ENCODE measurements at places on chromosomes 5 and 9. TPM values are rescaled to one million over a fixed set of nuclear protein-coding genes. Genes with fewer than 3 reads are reported as not detected.

The PCDHA7 gene
- total RNA-seq: not detected

The PCA3 gene
- total RNA-seq: 0.36 TPM

The LCN6 gene
- not detected for total RNA-seq

The DTWD2 gene
- total RNA-seq: 4.1 TPM

The CATSPER3 gene
- total RNA-seq: 0.31 TPM

The TPPP gene
- 0.24 TPM for total RNA-seq

The TOR1B gene
- total RNA-seq: 30.5 TPM

The MAN1B1 gene
- total RNA-seq: 99.4 TPM

The STK10 gene
- total RNA-seq: 879 TPM

The CCDC180 gene
- 17.8 TPM for total RNA-seq

The NPDC1 gene
- total RNA-seq: 5.6 TPM

The CAMSAP1 gene
- 25.9 TPM for total RNA-seq

The ITGA2 gene
- total RNA-seq: 0.20 TPM

The ADAMTS2 gene
- 0.28 TPM for total RNA-seq

The RUSC2 gene
- 7.9 TPM for total RNA-seq

The PCDHGB3 gene
- total RNA-seq: not detected

The CCNJL gene
- total RNA-seq: 19.9 TPM

The FGFR4 gene
- 0.72 TPM for total RNA-seq

The ZBED3 gene
- 3.2 TPM for total RNA-seq

The TSC1 gene
- 58.0 TPM for total RNA-seq

The DNAH5 gene
- total RNA-seq: not detected

The DDX4 gene
- total RNA-seq: not detected

The CORO2A gene
- total RNA-seq: 3.6 TPM

The SPATA24 gene
- total RNA-seq: 2.9 TPM

The OR1J2 gene
- not detected for total RNA-seq

The ATP10B gene
- not detected for total RNA-seq

The TMEM252 gene
- not detected for total RNA-seq

The MAMDC2 gene
- 0.32 TPM for total RNA-seq

The ATOSB gene
- total RNA-seq: 23.9 TPM

The PCDHA13 gene
- total RNA-seq: not detected

The PCDHGB4 gene
- 0.40 TPM for total RNA-seq

The OLFML2A gene
- total RNA-seq: not detected

The LVRN gene
- 0.77 TPM for total RNA-seq

The NPR2 gene
- total RNA-seq: 2.7 TPM

The SLCO6A1 gene
- total RNA-seq: not detected

The PCDHGA1 gene
- total RNA-seq: not detected

The SLC6A7 gene
- not detected for total RNA-seq

The TUSC1 gene
- 0.18 TPM for total RNA-seq

The CDX1 gene
- not detected for total RNA-seq

The ANGPTL2 gene
- not detected for total RNA-seq

The SGCD gene
- 0.32 TPM for total RNA-seq

The SEMA6A gene
- total RNA-seq: not detected

The ECPAS gene
- total RNA-seq: 70.7 TPM

The ALG2 gene
- total RNA-seq: 23.2 TPM

The MVB12B gene
- 7.8 TPM for total RNA-seq

The C9orf43 gene
- 0.71 TPM for total RNA-seq

The MRPS2 gene
- total RNA-seq: 15.6 TPM

The CTXN3 gene
- not detected for total RNA-seq

The DAB2 gene
- total RNA-seq: 36.9 TPM

The CCDC192 gene
- not detected for total RNA-seq

The LARP1 gene
- total RNA-seq: 112 TPM

The FAT2 gene
- total RNA-seq: not detected

The PRR7 gene
- 27.9 TPM for total RNA-seq

The PTPN3 gene
- total RNA-seq: not detected

The CDH9 gene
- total RNA-seq: not detected

The CARD9 gene
- total RNA-seq: 4.0 TPM

Measured in natural killer cell (primary cell).